ENCODE measurements at places on chromosomes 12 and 14.

GRCh38 chr14:61994589-61994988 is 232.4 kb downstream of the SNAPC1 start:
- no peak for DNase-seq

GRCh38 chr14:58817846-58818245 is 180.1 kb downstream of the DACT1 start:
- DNase-seq: no peak

DNA sequence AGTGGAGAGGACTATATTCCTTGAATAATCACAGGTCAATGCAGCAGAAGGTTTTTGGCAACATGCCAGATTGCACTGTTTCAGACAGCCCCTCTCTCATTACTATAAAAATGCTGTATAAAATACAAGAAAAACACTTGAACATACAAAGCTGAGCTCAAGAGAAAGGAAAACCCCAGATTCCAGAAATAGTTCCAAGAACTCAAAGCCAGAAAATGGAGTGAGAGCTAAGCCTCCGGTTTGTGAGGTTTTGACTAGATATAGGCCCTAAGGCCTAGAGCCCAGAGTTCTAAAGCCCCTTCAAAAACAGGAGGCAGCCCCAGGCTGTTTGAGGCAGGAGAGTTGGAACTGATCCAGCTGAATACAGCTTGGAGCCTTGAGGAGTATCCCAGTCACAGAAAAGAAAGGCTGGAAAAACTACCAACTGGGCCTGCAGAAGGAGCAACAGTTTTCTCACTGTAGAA is 29.4 kb upstream of the ACTN1 start:
- no peak for DNase-seq

DNA sequence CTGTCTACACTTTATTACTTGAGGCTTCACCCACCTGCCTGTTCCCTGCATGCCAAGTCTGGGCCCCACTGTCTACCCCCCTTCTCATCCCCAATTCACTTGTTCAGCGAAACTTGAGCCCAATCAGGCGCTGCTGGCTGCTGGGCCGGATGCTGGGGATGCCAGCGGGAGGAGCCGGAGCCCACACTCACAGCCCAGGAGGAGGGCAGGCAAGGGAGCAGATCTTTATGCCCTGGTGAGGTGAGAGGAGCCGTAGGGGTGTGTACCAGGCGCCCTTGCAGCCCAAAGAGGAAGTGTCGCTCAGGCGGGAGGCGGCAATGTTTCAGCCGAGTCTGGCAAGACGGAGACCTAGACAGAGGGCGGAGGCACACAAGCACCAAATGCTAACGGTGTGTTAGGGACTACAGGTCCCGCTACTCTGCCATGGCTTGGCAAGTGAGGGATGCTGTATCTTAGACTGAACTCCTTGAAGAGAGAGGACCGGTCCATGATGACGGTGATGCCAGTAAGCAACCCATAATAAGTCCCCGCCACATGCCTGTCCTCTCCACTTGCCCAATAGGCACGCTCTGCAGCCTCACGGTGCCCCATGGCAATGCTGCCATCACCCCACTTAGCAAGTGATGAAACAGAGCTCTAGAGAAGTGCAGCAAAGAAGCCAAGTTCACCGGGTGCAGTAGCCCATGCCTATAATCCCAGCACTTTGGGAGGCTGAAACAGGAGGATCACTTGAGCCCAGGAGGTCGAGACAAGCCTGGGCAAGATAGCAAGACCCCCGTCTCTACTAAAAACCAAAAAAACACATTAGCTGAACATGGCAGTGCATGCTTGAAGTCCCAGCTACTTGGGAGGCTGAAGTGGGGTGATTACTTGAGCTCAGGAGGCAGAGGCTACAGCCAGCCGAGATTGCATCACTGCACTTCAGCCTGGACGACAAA is 41.6 kb downstream of the LRRC74A start:
- DNase-seq: peak; percentile 16

DNA sequence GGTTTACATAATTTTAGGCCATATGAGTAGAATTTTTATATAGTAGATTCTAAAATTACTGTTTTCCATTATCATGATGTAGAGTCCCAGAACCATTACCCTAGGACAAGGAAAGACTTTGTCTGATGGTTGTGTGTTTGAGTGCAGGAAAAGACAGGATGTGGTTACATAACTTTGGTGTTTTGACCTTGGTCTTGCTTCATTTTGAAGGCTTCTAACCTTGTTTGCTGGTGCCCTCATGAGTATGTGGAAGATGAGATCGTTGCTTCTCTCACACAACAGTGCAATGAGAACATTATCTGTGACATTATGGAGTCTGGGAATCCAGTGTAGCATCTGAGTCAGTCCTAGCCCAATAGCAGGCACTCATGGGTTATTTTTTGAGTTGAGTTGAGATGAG is 106.2 kb downstream of the IGF1 start:
- DNase-seq: no peak
